ENCODE measurements at places on chromosomes 1 and 21.

DNA sequence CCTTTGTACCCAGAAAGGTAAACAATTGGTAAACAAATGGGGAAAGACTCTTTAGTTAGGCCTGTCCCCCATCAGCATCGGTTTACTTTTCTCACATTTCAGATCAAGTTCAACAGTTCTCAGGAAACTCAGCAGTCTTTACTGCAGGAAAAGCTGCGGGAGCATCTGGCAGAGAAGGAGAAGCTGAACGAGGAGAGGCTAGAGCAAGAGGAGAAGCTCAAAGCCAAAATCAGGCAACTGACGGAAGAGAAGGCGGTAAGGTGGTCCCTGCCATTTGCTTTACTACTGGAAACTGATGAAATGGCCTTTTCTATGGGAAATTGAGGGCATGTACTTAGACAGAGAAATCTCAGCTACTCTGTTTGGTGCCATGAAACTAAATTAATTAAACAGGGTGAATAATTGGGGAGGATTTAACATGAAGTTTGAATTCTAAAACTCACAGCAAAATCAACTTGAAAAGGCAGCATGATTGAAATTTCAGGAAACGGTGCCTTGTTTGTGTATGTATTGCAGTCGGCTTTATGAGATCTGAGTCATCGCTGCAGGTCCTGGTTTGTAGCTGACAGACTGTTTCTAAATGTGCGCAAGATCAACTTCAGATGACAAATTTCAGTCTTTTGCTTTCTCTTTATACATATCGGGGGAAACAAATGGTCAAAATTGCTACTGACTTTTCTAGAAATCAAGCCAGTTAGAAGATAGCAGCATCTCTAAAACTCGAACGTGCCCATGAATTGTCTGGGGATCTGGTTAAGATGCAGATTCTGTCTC lies 67.9 kb upstream of the EFHD2 start:
- peak; percentile 60 for DNase-seq

DNA sequence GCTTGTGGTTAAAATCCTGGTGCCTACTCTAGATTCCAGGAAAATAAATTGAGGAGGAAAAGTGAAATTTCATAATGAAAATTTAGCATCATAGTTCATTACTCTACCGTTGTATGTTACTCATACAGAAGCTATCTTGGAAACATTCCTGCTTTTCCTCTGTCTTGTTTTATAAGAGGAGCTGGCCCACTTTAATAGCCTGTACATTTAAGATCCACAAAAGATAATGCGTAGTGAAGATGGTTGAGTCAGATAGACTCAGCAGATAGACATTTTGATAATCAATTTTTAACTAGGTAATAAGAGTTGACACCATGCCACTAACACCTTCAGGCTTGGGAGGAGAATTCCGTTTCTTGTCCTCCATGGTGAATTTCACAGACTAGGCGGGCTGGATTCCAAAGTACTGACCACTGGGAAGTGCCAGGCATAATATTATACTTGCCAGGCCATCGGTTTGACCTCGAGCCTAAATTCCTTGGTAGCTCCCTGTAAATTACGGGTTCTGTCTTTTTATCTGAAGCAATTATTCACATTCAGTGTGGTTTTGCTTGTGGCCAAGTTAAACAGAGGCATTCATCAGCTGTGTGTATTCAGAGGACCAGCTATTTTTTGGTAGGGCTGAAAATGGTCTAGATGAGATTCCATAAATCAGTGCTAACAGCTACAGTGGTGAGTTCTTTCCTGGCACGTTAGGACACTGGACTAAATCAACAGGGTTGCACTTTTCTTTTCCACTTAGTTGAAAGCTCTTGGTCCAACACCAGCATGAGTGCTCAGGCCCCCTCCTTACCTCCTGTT lies 111.9 kb upstream of the KAZN start:
- no peak for DNase-seq

DNA sequence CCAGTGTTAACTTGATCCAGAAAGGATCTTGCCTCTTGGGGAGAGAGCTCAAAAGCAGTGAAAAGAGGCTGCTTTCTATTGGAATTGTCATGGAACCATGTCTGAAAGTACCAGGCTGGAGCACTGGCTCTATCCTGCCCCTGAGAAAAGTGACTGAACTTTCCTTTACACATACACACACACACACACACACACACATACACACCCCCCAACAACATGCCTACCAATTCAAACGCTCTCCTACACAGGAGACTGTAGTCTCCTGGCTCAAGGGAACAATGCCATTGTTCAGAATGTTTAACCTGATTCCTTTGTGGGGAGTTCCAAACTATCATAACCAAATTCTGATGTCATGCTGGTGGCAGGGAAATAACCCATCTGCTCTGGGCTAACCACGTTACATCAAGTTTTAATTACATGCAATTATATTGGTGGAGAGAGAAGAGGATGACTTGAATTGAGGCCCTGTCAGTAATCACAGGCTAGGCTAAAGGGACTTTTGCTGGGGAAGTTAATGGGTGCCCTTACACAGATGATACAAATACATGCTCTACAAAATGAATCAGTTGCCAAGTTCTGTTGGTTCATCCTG lies 52.3 kb upstream of the DUSP10 start:
- no peak for DNase-seq

GRCh38 chr1:92992054-92992453 lies 30.8 kb upstream of the DIPK1A start:
- DNase-seq = peak; percentile 15

GRCh38 chr1:103373991-103374390 lies 151.5 kb upstream of the RNPC3 start:
- no peak for DNase-seq

- DNase-seq = no peak
Observed at GRCh38 chr1:246147524-246148461, 359.3 kb downstream of the SMYD3 start.

- peak; percentile 93 for DNase-seq
Observed at GRCh38 chr1:167666416-167666815, 36.4 kb downstream of the RCSD1 start.
